ENCODE measurements at places on chromosomes 7 and 10.

DNA sequence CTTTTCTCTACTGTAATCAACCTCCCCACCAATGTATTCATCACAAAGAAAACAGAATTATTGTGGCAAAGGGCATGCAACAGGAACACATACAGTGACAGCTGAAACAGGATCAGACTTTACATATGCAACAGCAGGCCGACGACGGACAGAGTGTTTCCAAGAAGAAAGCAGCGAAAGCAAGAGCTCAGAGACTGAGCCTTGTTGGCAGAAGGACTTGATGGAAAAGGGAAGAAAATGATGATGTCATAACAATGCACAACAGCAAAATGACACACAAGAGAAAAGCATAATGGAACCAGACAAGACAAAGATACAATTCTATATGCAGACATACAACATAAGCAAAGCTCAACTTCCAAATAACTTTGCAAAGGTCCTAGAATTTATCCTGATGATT lies 106.5 kb downstream of the ARHGAP12 start:
- no peak for DNase-seq

GRCh38 chr7:120033114-120033513 lies 239.9 kb upstream of the KCND2 start:
- no peak for DNase-seq

- DNase-seq: no peak
Observed at GRCh38 chr7:70717553-70718329, 414.2 kb upstream of the GALNT17 start.

- DNase-seq: no peak
Observed at GRCh38 chr7:27161721-27162560, 3.4 kb downstream of the HOXA9 start.
